ENCODE measurements at places on chromosomes 1 and 21. TPM values are rescaled to one million over a fixed set of nuclear protein-coding genes. Genes with fewer than 3 reads are reported as not detected.

DNA sequence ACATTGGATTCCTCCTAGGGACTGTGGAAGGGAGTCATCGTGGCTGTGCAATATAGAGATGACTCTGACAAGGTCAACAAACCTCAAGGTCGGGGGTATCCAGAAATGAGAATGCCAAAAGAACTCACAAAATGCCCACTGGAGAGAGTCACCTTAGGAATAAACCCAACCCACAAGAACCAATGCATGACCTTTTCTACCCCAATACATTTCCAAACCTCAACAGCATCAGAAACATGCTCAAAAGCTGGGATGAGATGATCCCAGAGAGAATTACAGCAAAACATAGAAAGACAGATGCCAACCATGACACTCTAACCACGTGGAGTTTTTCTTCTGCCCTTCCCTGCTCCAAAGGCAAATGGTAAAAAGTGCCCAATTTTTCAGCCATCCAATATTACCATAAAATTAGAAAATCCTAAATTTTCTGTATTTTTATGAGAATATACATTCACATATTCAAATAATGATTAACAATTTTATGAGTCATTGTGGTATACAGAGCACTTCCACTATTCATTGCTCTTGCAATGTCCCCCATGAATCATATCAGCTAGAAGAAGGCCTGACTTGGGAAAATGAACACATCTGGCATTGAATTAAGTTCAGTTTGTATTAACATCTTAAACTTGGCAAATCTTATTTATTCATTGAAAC is 88.2 kb upstream of the PALMD start:
- no peak for DNase-seq

LEPR gene
- 0.30 TPM for total RNA-seq

- peak; percentile 72 for DNase-seq
These were observed 52.8 kb downstream of the ARID4B start for GRCh38 chr1:235275223-235275622.

DNA sequence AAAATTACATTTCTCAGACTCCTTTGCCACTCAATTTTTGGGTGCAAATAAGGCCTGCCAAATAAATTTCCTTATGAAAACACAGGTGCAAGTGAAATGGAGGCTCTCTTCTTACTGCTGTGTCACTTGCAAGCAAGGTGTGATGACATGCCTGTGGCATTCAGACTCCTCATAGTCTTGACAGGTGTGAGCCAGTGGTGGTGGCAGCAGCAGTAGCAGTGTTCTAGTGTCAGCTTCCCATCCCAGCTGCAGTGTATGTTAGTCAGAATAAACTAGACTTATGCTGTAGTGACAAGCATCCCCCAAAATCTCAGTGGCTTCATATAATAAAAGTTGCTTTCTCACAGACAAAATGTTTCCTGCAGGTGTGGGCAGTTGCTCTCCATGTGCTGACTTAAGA is 3.8 kb upstream of the EEIG2 start:
- DNase-seq: no peak

- DNase-seq: no peak
These were observed 60.5 kb downstream of the LDLRAD2 start for GRCh38 chr1:21872445-21873079.

DNA sequence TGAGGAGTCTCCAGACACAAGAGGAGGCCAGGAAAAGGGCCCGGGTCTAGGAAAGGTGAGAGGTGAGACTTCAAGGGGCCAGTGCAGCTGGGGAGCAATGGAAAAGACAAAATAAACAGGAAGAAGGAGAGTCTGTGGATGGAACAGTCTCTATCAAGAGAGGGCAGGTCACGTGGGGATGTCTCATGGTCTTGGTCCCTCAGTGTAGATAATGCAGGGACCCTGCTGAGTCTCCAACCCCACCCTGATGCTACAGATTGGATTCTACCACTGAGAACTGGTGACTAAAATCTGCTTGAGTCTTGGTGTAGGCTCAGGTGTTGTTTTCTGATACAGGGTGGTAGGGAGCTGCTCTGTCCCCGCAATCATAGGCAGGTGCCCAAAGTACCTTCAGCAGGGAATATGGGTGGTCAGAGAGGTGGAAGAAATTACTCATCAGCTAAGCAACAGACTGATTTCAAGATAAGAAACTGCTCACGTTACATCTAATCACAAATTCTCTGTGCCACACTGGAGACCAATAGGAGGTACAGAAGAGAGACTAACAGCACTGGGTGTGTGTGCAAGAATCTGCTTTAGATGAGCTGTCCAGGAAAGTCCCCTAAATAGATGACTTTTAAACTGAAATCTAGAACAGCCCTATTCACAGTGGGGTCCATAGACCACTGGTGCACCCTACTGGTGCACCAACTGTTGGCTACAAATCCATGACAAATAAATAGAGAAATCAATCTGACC is 101.5 kb upstream of the TLR5 start:
- DNase-seq: no peak

DNA sequence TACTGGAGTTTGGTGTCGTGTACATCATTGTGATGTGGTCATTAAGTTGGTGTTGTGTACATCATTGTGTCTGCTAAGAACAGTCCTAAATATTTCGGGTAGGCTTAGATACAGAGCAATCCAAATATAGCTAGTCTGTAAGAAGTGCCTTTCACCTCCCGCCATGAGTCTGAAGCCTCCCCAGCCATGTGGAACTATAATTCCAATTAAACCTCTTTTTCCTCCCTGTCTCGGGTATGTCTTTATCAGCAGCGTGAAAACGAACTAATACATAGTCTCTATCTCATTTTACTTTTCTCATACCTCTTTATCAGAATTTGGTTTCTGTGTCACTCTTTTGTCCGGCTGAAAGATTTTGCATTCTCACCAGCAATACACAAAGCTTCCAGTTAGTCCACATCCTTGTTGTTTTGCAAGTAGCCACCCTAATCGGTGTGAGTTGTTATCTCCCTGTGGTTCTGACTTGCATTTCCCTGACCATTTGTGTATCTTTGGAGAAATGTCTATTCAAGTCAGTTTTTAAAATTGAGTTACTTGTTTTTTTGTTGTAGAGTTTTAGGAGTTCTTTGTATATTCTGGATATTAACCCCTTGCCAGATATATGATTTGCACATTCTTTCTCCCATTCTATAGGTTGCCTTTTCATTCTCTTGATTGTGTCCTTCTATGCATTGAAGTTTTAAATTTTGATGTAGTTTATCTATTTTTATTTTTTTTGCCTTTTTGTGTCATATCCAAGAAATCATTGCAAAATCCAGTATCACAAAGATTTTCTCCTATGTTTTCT is 56.5 kb downstream of the FNBP1L start:
- no peak for DNase-seq

CFAP141 gene
- total RNA-seq: not detected

DNA sequence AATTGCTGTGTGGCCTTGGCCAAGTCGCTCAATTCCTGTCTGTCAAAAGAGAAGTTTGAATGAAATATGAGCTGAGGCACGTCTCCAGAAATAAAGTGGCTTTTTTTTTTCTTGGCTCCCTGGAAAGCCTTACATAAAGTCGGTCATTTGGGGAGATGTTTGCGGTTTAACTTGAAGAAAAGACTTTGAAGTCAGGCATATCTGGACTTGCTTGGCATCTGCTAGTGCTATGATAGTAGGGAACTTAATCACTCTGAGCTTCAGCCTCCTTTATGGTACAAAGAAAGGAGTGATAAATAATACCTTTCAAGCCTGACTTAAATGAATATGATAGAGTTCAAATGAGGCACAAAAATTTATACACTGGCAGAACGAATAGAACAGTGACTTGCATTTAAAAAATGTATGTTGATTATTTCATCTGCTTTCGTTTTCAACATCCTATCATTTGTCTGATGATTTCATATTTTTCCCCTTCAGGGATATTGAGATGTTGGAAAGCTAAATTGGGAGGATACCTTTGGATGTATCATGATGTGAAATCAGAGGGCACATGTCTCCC is 60.2 kb downstream of the FASLG start:
- no peak for DNase-seq

GRCh38 chr1:242185731-242186130 is 186.8 kb upstream of the MAP1LC3C start:
- DNase-seq: no peak

GRCh38 chr1:177281901-177282300 is 111.1 kb downstream of the BRINP2 start:
- no peak for DNase-seq

GRCh38 chr21:45948576-45949141 is 32.9 kb upstream of the COL6A1 start:
- DNase-seq: no peak

DNA sequence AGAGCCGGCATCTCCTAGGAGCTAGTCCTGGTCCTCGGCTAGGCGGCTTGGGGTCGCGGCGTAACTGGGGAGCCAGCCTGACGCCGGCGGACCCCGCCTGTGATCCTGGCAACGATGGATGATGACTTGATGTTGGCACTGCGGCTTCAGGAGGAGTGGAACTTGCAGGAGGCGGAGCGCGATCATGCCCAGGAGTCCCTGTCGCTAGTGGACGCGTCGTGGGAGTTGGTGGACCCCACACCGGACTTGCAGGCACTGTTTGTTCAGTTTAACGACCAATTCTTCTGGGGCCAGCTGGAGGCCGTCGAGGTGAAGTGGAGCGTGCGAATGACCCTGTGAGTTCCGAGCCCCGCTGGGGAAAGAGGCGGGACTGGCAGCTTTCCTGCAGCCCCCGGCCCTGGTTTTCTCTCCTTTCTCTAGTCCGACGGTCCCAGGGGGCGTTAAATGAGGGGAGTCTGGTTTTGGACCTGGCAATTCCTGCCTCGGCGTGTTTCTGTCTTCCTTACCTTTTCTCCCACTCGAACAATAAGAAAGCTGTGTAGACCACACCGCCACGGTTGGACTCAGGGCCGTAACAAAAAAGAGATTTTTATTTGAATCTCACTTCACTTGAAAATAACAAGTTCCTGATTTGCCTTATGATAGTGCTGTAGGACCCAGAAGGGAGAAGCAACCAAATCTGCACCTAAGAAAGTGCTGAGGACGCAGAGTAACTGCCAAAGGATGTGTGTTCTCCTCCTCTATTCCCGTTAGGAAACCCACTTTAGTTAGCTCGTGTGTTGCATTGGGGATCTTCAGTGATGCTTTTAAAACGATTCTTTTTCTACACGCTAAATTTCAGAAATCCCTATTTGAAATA is at the start of gene SPRTN:
Gene SPRTN, plus strand, starts transcription at position 24 of the 859 bp plus-strand sequence. Its CDS starts 91 bp downstream, at position 115.
- DNase-seq: no peak

GRCh38 chr1:172948457-172948856 is 102.3 kb downstream of the TNFSF18 start:
- no peak for DNase-seq

CKS1B gene
- total RNA-seq: 16.8 TPM

GRCh38 chr1:116545359-116545705 is 25.5 kb downstream of the CD58 start:
- DNase-seq: no peak

DNA sequence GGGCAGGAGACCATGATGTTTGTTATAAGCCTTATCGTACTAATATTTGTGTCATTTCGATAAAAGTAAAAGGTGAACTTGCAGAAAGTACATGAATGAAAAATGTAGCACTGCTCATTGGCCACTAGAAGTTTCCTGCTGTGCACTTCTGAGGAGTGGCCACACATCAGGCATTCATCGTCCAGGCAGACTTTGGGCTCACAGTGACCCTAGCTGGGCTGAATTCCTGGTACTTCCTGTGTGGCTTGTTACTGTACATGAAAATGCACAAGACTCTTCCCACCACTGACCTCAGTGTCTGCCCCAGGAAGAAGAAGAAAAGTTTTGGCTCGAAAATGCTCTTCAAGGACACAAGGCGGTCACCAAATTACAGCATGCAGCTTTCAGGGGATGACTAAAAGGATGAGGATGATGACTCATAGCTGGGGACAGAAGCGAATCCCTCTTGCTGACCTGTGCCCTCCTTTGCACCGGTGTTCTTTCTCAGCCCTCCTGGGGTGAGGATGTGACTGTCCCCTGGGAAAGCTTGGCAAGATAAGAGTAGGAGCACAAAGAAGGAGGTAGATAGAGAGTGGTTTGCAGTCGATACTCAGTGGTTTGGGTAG is 252.4 kb upstream of the KAZN start:
- no peak for DNase-seq

- no peak for DNase-seq
These were observed 6.9 kb downstream of the FMN2 start for GRCh38 chr1:240098534-240098933.

- DNase-seq: no peak
These were observed 37.6 kb upstream of the ZNF124 start for GRCh38 chr1:247209396-247209795.

- DNase-seq: no peak
These were observed 66.4 kb downstream of the NTPCR start for GRCh38 chr1:233016798-233017197.

GRCh38 chr1:197837911-197838310 is 62.6 kb upstream of the DENND1B start:
- DNase-seq: no peak

C1orf56 gene
- 4.5 TPM for total RNA-seq

- DNase-seq: no peak
These were observed 66.4 kb downstream of the RGS13 start for GRCh38 chr1:192702212-192702902.

DNA sequence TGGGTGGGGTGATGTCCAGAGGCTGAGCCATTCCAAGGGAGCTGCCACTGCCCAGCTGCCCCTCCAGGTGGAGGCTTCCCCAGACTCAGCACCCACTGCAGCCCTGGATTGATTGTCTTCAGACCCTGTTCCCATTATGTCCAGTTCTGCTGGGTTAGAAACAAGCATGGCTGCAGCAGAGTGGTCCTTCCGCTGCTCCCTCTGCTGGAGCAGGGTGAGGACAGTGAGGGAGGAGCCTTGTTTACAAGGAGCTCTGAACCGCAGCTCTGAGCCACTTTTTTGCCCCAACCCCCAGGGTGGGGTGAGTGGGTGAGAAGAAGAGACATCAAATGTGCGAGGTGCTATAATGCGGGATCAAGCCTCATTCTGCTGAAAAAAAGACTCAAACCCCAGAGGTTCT is 2.3 kb downstream of the TNNT2 start:
- no peak for DNase-seq

KDF1 gene
- total RNA-seq: 1.4 TPM

GRCh38 chr1:58251430-58252073 is 295.0 kb downstream of the OMA1 start:
- DNase-seq: no peak

- DNase-seq: no peak
These were observed 4.3 kb upstream of the OR2C3 start for GRCh38 chr1:247540581-247540980.

CD244 gene
- not detected for total RNA-seq

AKR7A3 gene
- 1.6 TPM for total RNA-seq

- no peak for DNase-seq
These were observed 1.7 kb upstream of the COL18A1 start for GRCh38 chr21:45403133-45403824.

KCNH1 gene
- total RNA-seq: not detected

GRCh38 chr21:33135925-33136324 is 66.0 kb downstream of the OLIG1 start:
- DNase-seq: no peak

GRCh38 chr1:178031856-178032320 is 62.0 kb upstream of the RASAL2 start:
- DNase-seq: peak; percentile 29

GRCh38 chr21:45074048-45074817 is at the start of gene ADARB1:
Gene ADARB1 (plus strand): TSS chr21:45074580. CDS start chr21:45171657, 97,077 bp downstream.
- peak; percentile 84 for DNase-seq

GRCh38 chr1:224879162-224879803 is 50.2 kb upstream of the DNAH14 start:
- DNase-seq: no peak

All from B cell (primary cell).